ENCODE measurements at places on chromosomes 4 and X.

GRCh38 chrX:20393944-20394343 lies 127.2 kb upstream of the RPS6KA3 start:
- no peak for DNase-seq

DNA sequence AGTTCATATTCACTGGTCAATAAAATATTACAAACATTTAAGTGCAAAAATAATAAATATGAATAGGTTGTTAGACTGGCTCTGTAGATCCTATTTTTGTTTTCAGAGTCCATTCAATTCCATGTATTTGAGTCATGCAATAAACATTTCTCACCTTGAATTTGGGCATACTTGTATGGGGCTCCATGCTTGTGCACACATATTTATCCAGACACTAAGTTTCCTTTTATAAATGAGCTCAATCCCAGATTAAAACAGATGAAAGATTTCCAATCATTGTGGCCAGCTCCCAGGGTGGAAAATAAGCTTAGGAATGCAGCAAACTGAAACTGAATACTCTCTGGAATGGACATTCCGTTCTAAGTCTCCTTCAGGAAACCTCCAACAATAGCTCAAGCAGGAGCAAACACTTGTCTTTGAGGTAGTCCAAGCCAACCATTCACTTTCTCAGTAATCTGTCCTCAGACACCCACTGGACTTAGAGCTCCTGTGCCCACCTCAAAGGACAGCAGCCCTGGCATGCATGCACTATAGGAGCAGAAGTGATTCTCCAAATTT lies 16.4 kb downstream of the DMD start:
- no peak for DNase-seq

DNA sequence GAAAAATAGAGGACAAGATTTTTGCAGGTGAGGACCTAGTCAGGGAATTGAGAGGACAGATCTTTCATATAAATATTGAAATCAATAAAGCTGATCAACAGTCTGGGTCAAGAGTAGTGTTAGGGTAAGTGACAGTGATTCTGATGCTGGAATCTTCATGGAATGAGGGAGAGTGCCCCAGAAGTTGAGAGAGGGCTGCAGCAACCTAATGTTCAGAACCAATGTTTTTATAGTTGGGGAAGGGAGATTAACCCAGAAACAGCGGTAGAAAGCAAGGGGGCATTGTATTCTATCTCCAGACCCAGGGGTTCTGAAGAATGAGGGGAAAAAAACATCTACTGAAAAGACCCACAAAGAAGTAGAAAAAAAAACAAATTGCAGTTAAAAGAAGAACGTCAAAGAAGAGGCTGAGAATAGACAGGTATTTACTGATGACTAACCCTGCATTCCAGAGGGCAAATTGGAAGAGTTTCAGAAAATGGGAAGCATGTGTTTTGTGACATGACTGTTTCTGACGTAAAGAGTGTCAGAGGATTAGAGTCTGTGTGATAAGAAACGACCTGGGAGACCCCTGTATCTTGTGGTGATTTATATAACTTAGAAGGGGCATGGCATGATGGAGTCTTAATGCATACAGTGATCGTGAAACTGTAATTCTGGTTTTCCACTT lies 819.6 kb upstream of the EPHA5 start:
- no peak for DNase-seq

DNA sequence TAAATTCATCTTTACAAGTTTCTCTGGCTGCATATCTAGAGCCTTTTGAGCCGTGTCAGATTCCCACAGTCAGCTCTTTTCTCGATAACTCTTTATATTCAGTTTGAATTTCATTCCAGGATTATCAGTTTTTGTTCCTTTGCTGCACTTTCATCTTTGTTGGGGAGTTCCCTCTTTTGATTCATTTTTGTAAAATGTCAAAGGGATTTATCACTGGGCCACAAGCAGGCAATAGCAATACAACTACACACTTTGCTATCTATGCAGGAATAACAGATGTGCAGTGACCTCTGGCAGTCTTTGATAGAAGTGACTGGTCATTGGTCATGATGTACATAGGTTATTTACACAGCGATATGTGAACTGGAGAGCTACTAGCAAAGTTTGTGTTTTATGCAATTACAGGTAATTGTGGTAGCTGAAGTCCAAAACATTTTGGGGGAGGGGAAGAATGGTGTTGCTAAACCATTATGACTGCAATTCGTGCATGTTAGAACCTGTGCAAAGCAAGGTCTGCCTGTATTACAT lies 43.8 kb downstream of the HPGDS start:
- no peak for DNase-seq

GRCh38 chr4:100240008-100240407 lies 49.7 kb upstream of the DDIT4L start:
- DNase-seq, result no peak

DNA sequence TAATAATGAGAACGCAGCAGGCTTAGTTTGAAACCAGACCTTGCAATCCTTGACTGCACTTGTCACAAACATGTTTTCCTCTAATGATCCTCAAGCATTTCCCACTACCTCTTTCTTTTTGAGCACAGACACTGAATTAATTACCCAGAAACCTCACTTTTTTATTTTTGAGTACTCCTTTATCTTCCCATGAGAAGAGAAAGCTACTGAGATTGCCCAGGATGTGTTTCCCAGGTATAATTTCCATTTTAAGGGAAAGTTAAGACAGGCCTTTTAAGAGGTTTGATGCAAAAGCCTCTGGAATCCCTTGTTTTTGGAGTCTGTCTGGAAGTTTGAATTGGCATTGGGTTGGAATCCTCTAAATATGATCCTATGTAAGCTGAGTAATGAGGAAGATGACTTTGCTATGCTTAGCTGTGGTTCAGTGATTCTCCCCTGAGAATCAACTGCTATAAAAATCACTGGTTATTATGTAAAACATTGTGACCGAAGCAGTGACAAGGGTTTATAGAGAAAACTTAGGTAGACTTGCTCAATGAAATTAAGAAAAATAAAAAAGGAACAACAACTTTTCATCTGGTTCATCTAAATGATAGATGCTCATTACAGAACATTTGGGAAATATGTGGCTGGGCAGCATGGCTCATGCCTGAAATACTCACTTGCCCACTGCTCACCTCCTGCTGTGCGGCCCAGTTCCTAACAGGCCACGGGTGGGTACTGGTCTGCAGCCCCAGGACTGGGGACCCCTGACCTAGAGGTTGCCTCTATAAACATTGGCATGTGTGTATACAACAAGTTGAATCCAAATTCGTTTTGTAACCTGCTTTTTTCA lies 10.8 kb upstream of the RHOH start:
- DNase-seq, result no peak

DNA sequence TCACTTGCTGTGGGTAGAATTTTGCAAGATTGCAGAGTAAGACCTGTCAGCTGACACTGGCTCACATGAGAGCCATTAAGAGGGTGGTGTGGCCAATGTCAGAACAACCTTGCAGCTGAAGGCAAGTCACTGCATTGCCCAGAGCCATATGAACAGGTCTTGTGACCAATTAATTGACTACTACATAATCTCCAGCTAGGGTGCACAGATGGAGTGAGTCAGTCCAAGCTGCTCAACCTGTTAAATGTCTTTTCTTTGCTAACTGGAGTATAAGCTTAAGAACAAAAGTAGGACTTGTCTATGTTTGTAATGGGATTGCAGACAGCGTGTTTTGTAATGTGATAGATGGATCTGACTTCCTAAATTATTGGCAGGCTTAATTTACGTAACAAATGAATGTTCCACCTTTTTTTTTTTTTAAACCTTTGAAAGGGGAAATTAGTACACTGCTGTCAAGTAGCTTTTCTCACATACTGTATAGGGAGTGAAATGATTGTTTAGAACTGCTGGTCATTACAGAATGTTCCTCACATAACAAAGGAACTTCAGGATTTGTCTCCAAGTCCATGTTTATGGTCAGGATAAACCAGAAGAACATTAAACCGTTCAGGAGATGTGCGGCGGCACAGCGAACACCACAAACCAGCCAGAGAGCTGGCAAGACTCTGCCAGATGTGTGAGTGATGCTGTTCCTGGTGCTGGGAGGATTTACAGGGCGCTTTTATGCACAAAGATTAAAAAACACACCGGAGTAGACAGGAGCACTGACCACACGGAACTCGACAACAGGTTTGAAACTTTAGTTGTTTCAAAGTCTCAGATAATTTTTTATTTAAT lies 37.0 kb downstream of the FNIP2 start:
- DNase-seq, result no peak
